ENCODE measurements at places on chromosomes 2 and 18.

DNA sequence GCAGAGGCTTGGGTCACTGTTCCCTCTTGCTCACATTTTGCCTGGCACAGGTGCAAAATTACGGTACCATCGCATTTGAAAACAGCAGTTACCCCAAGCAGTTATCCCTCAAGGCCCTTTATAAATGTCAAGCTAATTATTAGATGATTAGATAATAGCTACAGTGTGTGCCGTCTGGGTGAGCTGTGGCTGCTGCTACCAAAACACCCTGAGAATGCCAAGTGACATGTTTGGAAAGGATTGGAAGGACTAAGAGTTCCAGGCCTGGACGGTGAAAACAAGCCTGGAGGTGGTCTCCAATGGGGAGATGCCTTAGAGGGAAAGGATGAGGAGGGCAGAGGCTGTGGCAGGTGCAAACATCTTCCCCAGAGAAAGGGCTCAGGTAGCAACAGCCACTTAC, 120.6 kb downstream of the CAPN13 start:
- DNase-seq = no peak

DNA sequence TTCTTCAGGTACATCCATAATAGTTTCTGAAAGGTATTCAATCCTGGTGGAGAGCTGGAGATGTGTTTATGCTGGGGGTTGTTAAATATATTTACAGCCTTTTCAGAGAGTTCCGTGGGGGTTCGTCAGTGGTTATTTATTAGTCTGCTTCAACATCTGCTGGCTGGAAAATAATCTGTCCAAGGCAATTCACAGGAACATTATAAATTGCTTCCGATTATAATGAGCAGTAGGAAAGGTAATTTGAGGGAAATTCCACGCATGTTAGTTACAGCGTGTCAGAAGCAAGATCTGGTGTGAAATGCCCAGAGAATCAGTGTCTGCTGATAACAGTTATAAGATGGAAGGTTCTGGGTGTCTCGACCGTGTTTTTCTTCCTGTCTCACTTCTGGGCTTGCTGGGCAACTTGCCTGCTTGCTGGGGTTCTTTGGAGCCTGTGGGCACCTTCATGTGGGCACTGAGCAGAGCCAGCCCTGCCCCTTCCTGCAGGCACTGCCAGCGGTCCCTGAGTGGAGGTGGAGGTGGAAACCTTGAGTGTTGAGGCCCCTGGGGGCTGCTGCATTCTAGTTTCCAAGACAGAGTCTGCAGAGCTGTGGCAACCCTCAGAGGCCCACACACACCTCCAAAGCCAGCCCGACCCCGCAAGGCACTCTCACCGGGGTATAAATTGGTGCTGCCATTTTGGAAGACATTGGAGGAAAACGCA, 185.7 kb downstream of the FAM210A start:
- DNase-seq = no peak

GRCh38 chr2:71474116-71474743, 20.9 kb downstream of the DYSF start:
- no peak for DNase-seq

- no peak for DNase-seq
These were observed 120.8 kb downstream of the GLI2 start for GRCh38 chr2:120856421-120856862.

DNA sequence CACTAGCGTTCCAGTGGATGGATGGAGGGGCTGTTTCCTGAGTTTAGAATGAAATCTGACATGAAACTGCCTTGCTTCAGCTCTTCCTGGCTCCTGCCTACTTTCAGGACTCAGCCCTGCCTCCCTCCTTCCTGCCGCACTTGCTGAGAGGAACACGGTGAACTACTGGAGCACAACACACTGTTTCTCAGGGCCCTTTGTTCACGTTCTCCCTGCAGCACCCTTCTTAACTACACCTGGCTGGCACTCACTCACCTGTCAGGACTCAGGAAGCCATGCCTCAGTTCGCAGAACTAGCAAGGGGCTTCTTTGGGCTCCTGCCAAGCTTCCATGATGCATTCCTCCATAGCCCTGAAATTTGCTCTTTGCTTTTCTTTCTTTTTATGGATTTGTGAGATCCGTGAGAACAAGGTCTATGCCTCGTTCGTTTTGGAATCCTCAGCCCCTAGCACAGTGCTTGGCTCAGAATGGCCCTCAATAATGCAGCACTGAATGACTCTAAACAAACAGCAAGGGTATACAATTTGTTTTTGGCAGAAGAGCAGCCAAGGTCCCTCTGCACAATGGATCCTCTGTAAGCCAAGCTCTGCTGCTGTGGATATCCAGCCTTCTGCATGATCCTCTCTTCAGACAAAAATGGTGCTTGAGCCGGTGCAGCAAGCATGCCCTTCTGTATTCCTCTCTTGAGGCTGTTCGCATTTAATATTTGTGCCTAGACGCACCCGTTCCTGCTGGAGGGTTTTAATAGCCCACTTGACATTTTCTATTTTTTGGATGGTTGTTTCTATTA, 357.0 kb downstream of the TSN start:
- no peak for DNase-seq

- no peak for DNase-seq
These were observed 448.7 kb upstream of the HNRNPA3 start for GRCh38 chr2:176763851-176764404.

DNA sequence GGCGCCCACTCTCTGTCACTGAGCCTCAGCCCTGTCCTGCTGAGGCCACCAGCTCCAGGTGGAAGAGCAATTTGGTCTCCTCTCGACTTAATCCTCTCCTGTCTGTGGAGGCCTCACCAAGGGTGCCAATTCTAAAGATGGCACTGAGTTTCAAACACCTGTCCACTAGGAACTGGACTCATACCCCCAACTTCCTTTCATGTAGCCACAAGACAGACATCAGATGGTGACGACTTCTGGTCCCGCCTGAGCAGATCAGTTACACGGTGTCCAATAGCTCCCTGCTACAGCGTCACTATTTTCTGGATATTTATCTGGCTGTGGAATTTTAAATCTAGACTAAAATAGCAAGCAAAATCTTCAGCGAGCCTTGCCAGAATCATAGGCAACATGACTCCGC, 24.5 kb upstream of the SP5 start:
- DNase-seq = no peak

- no peak for DNase-seq
These were observed 67.0 kb downstream of the SFXN5 start for GRCh38 chr2:73004466-73004865.

- no peak for DNase-seq
These were observed 24.8 kb downstream of the RUFY4 start for GRCh38 chr2:218093879-218094278.

DNA sequence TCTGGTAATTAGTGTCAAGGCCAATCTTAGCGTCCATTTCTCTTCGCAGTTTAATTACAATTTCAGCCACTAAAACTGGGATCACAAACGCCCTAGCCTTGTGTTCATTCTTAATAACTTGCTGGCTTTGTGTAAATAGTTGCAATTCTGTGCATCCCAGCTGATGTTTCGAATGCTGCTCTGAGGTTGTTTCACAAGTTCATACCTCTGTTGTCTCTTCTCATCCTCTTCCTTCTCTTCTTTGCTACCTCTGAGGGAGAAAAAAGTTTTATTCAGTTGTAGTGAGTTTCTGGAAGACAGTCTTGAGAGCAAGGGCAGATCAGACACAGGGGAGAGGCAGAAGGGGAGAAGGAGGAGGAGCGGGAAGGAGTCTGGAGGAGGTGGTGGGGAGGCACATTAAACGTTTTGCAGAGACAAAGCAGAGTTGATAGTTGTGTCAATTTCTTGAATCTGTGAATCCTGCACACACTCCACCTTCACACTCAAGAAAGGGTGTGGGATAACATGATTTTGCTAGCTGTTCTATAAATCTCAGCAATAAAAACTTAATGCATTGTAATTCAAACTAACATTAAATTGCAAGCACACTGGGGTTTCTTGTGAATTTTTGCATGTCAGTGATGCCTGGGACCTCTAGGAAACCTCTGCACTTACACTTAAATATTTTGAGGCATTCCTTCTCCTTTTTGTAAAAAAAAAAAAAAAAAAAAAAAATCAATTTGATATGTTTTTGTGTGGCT, 6.8 kb downstream of the MEIS1 start:
- DNase-seq = no peak

- DNase-seq = no peak
These were observed 43.5 kb downstream of the KCTD1 start for GRCh38 chr18:26504831-26505230.

DNA sequence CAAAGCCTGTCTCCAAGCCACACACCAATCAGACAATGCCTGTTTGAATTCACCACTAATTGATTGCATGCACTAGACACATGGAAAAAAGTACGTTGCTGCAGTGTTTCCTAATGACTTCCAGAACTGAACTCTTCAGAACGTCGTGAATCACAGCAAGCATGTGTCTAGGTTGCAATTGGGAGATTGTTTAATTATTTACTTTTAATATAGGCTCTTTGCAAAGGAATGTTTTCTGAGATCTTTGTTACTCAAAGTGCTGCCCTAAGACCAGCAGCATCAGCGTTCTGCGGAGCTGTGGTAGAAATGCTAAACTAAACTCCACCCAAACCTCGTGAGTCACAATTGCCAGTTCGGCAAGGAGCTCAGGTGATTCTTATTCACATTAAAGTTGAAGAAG, 52.7 kb upstream of the CCDC68 start:
- DNase-seq = no peak

DNA sequence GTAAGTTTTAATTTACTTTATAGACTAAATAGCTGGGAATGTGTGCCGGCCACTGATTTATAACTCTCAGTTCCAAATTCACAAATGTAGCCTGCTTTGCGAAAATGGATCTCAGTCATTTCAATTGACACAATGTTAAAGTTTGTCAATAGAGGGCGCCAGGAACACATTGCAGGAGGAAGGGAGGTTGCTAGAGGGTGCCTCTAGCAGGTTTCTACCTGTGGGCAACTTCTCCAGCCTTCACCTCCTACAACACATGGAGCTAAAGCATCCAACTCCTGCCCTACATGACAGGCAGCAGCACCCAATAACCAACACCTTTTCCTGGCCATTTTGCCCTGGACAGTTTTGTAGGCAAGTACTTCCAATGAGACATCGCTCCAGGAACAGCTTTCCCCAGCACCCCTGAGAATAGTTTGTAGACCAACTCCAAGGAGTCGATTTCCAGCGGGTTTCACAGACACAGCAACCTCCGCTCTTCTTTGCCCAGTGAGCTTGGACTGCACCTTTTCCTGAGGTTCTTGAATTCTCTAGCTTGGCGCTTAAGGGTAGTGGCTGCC, 784.8 kb upstream of the CDH2 start:
- DNase-seq = no peak

GRCh38 chr2:238938401-238939055, 90.6 kb downstream of the TWIST2 start:
- no peak for DNase-seq

Data from NCI-H2171 (cell line).